Glutamatergic neuron (in vitro differentiated cells): ENCODE measurements at places on chromosomes 1 and 21.
A peak's percentile ranks its signal among the peaks of the same experiment; 100 is the strongest.

DNA sequence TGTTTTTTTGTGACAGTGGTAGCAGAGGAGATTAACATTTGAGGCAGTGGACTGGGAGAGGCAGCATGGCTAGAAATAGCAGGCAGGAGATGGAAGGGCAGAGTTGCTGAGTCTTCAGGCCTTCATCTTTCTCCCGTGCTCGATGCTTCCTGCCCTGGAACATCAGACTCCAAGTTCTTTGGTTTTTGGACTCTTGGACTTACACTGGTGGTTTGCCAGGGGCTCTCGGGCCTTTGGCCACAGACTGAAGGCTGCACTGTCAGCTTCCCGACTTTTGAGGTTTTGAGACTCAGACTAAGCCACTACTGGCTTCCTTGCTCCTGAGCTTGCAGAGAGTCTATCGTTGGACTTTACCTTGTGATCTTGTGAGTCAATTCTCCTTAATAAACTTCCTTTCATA is 24.2 kb upstream of the LEFTY2 start:
- DNase-seq: no peak

GRCh38 chr1:38055398-38055797 is 8.8 kb upstream of the POU3F1 start:
- DNase-seq: no peak

DNA sequence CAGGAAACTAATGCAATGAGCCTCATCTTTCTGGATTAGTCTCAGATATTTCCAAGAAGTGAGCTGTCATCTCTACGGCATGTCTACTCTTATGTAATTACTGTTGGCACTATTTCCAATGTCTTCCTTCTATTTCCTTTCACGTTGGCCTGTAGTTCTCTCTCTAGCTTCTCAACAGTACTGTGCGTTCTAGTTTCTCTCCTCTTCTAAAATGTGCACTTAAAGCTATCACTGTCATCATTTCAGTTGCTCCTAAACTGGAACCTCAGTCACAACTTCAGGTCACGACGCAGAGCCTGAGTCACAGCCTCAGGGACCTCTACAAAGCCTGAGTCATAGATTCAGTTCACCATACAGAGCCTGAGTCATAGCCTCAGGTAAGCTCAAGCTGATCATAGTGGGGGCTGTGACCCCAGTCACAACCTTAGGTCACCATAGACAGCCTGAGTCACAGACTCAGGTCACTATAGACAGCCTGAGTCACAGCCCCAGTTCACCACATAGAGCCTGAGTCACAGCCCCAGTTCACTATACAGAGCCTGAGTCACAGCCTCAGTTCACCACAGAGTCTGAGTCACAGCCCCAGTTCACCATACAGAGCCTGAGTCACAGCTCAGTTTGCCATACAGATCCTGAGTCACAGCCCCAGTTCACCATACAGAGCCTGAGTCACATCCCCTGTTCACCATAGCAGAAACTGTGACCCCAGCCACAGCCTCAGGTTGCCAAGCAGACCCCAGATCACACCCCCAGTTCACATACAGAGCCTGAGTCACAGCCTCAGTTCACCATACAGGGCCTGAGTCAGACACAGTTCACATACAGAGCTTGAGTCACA is 13.0 kb downstream of the WNT9A start:
- no peak for DNase-seq

DNA sequence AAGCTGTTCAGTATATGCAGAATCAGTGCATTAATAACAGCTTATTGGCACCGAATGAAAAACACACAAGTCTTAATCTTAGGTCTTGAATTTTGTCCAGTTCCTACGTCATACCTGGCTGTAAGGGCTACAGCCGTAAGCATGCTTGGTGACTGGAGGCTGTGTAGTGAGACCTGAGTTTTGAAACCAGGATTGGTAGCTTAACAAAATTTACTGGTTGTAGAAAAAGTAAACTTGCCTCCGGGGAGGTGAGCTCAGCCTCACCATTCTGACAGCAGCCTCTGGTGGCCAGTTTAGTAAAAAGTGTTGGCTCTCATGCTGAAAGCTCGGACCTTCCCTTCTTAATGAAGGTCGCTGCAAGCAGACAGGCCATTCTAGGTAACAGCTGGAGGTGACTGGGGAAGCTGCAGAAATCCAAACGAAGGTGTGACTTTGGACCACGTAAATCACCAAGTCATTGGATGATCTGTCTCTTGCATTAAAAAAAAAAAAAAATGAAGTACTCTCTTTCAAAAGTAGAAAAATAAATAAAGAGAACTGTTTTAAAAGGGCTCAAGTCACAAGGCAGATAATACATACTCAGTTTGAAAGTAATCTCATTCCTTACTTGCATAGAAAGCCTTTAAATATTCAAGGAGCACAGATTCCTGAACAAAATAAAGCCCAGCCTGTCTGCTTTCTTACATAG is 48.9 kb downstream of the HLCS start:
- DNase-seq: peak; percentile 30

DNA sequence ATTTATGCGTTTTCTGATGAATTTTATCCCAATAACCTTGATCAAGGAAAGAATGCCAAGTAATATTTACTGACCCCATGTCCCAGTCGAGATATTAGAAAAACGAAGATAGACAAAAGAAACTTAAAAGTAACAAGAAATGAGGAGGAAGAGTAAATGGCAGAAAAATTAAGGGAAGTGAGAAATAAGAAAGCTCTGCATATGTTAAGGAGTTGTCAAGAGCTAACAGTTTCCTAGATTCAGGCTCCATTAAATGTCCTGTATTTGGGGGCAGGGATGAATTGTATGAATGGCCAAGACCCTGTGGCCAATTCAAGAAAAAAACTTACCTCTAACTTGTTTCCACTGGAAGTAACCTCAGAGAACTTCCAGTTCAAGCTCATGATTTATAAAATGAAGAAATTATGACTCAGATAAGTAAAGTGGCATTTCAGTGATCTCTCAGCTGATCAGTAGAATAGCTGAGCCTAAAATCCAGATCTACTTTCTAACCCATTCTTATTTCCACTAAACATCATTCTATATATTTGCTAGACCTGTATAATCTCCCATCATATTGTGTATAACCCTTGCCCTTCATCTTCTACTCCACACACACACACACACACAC is 73.2 kb downstream of the ZC3H11B start:
- no peak for DNase-seq

DNA sequence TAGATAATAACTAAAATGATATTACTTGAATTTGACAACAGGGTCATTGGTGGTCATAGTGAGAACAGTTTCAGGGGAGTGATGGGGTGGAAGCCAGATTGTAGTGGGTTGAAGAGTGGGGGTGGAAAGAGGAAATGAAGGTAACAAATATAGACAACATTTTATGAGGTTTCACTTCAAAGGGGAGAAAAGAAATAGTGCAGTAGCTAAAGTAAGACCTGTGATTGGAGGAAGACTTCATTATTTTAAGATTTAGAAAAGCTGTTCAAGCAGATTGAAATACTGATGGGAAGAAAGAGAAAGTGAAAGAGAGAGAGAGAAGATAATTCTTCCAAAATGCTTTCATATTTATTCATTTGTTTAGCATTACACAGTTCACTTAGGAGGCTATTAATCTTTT is 52.0 kb upstream of the KCNA3 start:
- DNase-seq: no peak

- no peak for DNase-seq
Measured at GRCh38 chr1:147091801-147092200, 80.5 kb downstream of the PRKAB2 start.

DNA sequence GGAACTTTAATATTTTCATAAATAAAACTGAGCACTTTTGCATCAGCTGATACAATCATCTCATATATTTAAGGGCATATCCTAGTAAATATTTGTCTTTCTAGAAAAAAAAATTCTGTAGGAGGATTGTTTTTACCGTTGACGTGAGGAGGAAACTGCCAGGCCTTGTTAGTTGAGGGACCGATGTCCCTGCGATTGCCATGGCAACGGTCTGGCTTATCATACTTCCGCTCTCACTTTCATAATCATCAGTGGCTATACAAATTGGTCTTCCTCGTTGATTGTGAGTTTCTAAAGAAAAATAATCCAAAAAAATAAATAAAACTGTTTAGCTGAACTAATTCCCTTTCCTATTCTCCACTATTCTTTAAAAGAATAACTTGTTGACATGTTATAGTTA is 69.3 kb upstream of the ANGPTL3 start:
- no peak for DNase-seq

DNA sequence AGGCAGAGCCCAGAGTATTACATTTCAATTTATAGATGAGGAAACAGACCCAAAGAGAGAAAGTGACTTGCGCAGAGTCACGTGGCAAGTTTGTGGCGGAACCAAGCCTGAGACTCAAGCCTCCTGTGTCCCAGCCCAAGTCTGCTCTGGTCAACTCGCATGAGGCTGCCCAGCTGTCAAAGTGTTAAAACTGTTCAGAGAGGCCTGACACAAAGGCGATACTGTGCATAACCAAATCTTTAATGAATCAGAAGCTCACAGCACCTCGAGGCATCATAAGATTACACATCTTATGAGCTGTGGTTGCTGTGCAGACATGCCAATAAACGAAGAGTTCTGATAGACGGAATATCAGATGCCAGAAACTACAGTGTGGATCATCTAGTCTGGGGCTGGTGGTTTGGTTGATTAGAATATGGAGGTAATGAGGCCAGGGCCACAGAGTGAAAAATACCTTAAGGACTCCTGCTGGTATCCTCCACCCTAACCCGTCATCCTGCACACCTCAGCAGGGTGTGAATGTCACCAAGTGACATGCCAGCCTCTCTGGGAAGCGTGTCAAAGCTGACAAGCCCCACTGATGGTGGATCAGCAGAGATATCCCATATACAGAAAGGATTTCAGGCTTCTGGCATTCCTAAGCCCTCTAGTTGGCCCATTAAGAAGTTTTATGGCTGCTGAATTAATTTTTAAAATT is 42.2 kb downstream of the TNNT2 start:
- peak; percentile 1 for DNase-seq

DNA sequence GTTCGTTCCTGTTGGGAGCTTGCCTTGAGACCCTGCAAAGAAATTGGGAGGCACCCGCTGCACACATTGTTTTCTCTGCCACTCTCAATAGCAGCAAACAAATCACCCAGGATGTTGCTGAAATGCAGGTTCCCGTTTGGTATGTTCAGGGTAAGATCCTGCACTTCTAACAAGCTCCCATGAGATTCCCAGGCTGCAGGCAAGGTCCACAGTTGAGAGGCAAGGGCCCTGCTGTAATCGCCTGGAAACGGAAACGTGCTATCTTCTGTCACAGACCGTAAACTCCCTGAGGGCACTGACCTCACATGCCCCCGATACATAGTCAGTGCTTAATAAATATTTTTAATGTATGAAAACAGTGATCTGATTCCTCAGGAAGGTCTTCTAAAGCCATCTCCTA is 37.8 kb downstream of the XCL1 start:
- peak; percentile 45 for DNase-seq

- no peak for DNase-seq
Measured at GRCh38 chr1:34511802-34512201, 243.0 kb upstream of the GJB5 start.

- DNase-seq: no peak
Measured at GRCh38 chr1:76503100-76503499, 364.2 kb upstream of the ST6GALNAC5 start.

DNA sequence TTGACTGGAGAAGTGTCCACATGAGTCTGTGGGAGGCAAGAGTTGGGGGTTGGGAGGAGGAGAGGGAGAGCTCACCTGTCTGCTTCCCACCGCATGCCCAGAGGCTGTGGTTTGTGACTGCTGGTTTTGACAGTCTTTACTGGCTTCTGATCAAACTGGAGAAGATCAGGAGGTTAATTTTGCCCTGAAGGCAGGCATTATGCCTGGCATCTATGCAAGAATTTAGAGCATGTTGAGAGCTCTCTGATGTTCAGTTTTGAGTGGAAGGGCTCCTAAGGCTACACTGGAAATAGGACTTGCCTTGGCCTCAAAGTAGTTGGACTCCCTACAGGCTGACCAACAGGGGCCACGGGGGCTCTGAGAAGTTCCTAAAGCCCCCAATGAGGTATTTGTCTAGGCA is 101.6 kb downstream of the TLR5 start:
- no peak for DNase-seq

DNA sequence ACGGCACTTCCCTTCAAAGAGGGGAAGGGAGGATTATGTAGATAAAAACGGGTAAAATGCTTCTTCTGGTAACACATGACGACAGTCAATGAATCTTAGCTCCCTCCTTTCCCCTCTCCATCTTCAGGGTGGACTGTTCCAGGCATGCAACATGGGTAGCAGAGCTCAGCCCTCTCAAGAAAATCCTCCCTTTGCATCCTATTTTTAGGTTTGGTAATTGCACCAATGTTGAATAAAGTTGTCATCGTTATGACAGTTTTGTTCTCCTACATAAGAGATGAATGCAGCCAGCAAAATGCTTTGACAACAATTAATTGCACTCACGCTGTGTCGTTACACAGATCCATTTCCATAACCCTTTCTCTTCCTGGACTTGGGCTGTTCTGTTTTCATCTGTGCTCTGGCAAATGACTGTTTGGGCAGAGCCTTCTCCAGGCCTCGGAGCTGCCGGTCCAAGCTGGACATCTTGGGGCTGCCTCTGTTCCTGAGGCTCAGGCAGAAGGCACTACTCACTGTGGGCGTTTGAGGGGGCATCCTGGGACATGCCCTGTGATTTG is 127.6 kb downstream of the CNIH3 start:
- DNase-seq: no peak

GRCh38 chr1:4933232-4933631 is 278.8 kb downstream of the AJAP1 start:
- DNase-seq: no peak

DNA sequence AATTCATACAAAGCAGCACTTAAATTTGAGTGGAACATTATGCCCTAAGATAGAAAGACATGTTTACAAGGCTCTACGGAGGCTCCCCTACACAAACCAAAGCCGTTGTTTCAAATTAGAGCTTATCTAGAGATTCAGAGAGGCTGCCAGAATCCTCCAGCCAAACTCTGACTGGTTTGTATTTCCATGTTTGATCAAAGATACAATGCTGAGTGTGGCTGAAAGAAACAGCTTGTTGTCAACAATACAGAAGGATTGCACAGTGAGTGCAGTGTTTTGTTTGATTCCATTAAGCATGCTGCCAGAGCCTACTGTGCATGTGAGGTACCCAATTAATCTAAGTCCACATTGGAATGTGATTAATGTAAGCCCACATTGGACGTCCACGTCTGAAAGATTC is 402.7 kb downstream of the DISC1 start:
- DNase-seq: no peak

DNA sequence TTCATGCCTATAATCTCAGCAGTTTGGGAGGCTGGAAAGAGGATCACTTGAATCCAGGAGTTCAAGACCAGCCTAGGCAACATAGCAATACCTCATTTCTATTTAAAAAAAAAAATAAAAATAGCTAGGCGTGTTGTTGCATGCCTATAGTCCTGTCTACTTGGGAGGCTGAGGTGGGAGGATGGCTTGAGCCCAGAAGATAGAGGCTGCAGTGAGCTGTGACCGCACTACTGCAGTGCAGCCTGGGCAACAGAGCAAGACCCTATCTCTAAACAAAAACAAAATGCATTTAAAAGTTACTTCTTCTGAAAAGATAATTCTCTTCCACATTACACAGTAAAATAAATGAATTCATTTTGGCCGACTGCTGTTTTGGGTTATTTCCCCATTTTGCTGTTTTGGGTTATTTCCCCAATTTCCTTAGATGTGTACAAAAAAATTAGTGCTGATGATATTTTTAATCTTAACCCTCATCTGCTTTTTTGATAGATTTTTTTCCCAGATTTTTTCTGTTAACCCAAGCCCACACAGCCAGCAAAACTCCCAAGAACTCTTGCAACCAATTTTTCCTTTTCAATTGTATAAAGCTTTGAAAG is 23.0 kb upstream of the SAMSN1 start:
- no peak for DNase-seq

- no peak for DNase-seq
Measured at GRCh38 chr1:211036381-211037060, 97.4 kb downstream of the KCNH1 start.

- peak; percentile 96 for DNase-seq
Measured at GRCh38 chr1:156291226-156292061, 4.0 kb downstream of the GLMP start.
